ENCODE measurements at places on chromosomes 2 and 18.

DNA sequence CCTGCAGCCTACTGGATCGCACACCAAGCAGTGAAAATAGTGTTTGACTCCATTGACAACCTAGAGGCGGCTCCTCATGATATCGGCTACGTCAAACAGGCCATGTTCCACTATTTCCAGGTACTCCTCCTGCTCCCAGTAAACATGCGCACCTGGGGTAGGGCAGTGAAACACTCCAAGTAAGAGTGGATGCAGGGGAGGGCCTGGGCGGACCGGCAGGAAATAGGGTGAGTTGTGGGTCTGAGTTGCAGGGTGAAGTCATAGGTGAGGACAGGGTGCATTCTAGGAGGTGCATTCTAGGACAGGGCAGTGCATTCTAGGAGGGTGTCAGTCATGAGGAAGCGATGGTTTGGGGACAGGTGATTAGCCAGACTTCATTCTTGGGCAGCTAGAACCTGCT is 5.0 kb downstream of the NAGK start:
- DNase-seq = no peak

GRCh38 chr2:5845798-5846330 is 153.7 kb downstream of the SOX11 start:
- DNase-seq = no peak

GRCh38 chr2:145752091-145752806 is 1232.3 kb upstream of the ZEB2 start:
- DNase-seq = no peak

DNA sequence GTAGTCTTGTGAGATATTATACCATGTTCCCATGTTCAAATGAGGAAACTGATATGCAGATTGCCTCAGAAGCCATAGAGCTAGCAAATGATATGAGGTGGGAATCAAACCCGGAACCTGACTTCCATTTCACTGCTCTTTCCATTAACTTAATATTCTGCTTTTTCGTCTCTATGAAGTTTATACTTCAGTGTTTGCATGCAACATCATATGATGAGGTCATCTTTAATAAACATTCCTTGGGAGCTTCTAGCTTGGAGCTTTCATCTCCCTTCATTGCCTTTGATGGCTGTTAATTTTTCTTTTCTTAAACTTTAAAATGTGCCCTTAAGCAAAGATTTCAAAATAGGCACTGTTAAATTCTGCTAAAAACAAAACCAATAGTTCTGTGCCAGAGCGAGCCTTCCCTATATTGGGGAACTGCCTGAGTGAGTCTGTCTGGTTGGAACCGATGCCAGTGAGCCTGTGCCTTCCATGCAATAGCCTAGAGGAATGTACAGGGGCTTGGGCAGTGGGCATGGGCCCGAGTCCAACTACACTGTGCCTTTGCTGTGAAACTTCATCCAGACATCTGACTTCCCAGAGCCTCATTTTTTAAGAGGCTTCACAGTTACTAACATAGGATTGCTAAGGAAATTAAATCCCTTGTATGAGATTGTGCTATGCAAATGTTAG is 91.1 kb upstream of the TMEM200C start:
- DNase-seq = no peak

All from stimulated activated CD4-positive, alpha-beta T cell treated with anti-CD3 and anti-CD28 coated beads, Interleukin-4, amount 100 ng/mL, for 48 hours (primary cell).